ENCODE measurements at places on chromosomes 3 and 15.

GRCh38 chr3:141992512-141992911, 116.1 kb downstream of the ATP1B3 start:
- no peak for DNase-seq

- no peak for DNase-seq
Measured at GRCh38 chr3:113812854-113813253, 25.7 kb upstream of the GRAMD1C start.

DNA sequence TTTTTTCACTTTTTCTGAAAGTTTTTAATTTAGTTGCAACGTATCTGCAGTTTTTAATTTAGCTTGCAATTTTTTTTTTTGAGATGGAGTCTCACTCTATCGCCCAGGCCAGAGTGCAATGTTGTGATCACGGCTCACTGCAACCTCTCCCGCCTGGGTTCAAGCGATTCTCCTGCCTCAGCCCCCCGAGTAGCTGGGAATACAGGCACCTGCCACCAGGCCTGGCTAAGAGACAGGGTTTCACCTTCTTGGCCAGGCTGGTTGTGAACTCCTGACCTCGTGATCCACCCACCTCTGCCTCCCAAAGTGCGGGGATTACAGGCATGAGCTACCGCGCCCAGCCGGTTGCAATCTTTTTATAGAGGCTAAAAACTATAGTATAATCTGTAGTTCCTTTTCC, 142.9 kb upstream of the ALCAM start:
- no peak for DNase-seq

DNA sequence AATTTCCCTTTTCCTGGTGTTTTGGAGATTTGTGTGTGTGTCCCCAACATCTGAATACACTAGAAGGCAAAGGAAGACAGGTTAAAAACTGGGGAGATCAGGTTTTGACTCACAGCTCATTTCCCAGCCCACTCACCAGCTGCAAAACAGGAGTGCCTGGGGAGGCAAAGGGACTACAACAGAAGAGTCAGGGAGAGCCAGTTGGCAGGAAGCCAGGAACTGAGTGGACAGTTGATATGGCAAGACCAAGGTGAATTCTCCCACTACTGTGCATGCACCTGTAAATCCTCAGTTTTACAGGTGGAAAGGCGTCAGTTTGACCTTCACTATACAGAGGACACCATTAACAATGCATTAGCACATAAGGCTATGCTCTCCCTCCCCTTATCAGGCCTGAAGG, 901.5 kb upstream of the SEMA6D start:
- no peak for DNase-seq

DNA sequence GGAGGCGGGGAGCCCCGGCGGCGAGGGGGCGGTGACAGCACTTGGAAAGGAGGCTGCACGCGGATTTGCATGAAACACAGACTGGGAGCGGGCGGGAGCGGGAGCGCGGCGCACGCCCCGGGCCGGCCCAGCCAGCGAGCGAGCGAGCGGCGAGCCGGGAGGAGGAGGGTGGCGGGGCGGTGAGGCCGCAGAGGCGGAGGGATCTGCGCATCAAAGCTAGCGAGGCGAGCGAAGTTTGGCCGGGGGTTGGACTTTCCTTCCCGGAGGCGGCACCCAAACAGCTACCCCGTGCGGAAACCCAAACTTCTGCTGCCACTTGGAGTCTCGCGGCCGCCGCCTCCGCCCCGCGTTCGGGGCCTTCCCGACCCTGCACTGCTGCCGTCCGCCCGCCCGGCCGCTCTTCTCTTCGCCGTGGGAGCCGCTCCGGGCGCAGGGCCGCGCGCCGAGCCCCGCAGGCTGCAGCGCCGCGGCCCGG, at the start of gene SMAD3:
Gene SMAD3 (plus strand): TSS at position 72 of the 475 bp plus-strand sequence. CDS start 553 bp downstream, outside the sequence.
- DNase-seq, result peak; percentile 68

- DNase-seq, result no peak
Measured at GRCh38 chr3:198065897-198066296, 105.9 kb downstream of the LMLN start.

DNA sequence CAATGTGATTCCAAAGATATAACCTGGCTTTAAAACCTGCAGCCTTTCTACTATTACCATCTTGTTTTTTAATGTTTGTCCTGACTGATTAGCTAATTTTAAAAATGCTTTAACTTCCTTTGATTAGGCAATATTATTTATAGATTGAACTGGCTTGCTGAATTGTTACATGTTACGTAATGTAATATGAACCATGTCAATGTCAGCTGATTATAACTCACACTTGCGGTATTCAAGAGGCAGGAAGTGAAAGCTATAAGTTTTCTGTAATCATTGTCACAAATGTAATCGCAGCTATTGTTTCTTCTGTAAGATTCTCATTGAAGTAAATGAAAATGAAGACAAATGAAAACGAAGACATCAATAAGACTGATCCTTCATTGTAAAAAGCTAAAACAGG, 146.8 kb downstream of the ROBO2 start:
- no peak for DNase-seq

DNA sequence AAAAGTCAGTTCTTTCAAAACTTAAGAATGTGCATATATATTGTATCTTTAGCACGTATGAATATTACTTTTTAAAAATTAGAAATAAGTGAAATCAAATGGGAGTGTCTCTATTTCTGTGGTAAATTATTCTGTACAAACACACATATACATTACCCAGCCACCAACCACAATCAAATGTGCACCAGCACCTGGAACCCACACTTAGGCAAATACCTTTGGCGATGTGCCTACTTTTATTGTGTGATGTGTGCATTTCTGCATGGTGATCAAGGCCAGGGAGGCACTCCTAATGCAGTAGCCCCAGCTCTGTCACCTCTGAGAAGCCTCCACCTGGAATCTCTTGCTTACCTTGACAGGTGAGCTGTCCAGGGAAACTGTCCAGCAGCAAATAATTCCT, 76.9 kb downstream of the PIK3R4 start:
- no peak for DNase-seq

DNA sequence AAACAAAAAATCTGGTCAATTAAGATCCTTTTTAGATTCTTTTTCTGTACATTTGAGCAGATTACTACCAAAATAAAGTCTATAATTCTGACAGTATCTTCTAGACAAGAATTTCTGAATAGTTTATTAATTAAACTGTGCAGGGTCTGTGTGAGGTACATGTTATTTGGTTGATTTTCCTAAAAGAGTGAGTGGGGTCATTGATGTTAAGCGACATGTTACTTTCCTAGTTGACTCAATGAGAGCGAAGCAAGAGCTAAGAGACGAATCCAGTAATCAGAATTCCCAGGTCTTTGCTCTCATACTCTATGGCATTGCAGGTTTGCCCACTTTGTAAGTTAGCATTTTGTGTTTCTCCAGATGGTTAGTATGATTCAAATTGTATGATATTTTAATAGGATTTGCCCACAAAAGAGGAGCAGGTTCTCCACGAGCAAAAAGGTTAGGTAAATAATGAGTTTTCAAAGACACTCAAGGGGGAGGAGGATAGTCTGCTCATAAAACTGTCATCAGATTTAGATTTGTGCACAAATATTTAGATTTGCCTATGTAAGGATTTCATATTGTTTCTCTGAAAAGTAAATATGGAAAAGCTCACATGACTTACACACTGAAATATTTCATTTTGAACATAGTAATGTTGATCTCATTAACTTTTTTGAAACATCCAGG, 217.2 kb upstream of the CGNL1 start:
- no peak for DNase-seq

- no peak for DNase-seq
Measured at GRCh38 chr3:157096328-157096727, 63.6 kb downstream of the CCNL1 start.

DNA sequence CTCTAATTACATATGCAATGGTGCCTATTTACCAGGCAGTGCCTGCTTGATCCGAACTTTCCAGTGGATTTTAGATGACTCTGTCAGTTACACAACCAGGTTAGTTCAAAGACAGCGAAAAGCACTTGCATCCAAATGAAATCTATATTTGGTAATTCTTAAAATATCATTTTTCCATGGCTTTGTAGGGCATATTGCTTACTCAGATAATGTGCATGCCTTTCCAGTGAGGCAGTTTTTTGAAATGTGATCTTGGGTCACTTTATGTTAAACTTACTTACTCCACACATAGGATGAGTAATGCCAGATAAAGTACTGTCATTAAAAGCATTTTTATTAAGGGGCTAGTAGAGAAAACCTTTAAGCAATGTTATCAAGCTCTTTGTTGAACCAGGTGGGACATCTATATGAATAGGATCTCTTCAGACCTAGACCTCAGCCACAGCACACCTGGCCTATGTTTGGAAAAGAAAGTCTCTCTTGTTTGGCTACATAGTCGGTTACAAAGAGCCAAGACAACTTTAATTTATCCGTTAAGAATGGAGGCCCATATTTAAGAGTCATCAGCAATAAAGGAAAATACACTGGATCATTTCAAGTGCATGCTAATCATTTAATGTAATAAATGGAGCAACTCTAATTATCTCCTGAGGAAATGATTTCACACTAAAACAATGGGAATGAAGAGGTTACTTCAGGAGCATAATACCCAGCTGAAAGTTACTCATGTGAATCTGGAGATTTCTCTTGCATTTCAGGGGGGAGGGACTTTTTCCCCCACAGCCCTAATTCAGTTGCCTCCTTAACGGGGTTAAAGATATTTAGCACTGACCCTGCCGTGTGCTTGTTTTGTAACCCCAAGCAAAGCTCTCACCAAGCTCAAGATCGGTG, 56.3 kb upstream of the TMCO5A start:
- DNase-seq, result no peak

DNA sequence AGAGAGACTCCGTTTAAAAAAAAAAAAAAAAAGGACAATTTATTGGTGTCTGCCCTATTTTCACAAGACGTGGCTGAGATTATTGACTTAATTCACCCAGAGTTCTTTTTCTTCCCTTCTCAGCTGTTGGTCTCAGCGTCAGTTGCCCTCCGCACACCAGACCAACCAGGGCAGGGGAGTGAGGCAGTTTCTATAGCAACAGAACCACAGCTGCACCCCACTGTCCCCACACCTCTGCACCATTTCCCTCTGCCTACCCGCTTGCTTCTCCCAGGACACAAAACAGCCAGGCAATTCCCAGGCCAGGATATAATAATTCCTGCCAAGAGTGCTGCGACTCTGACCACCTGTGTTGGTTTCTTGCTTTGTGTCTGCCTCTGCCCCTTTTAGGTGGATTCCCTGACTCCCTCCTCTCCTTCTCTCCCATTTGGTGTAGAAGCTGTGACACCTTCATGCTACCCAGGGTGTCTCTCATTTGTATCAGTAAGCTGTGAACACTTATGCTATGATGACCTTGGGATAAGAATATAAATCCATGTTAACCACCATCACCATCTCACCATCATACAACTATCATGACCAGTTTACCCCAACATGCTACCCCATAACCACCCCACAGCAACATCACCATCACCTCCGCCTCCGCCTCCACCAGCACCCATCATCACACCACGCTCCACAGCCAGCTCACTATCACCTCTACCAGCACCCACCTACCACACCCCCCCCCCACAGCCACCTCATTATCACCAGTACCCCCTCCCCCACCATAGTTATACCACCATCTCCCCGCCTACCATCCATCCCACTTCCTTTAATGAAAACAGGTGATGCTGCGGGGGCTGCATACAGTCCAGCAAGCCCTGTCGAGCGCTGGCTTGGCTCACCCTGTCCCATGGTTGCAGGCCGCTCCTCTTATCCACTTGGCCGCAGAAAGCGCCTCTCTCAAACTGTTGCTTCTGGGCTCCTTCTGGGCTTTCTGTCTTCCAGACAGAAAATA, 589 bp downstream of the EPB42 start:
- no peak for DNase-seq

DNA sequence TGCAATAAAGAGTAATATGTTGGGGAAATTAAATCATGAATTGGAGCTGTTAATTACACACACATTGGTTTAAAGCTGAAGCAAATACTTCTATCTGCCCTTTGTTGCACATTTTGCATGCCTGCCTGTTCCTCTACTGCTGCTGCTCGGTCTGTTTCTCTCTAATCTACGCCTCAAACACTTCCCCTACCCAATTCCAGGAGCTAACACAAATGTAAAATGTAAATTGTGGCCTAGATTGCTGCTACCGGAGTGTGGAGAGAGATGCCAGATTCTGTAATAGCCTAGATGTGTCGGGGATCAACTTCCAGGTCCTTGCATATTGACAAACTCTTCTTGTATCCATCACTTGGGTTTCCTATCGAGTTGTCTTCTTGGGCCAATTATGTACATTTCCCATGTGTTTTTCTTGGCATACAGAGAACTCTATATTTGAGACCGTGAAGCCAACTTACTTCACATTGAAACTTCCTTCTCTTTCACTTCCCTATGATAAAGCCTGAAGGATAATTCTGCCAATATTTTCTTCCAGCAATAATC, 450.4 kb upstream of the NR2F2 start:
- no peak for DNase-seq

- DNase-seq, result no peak
Measured at GRCh38 chr3:136414476-136414875, 164.3 kb downstream of the PCCB start.

DNA sequence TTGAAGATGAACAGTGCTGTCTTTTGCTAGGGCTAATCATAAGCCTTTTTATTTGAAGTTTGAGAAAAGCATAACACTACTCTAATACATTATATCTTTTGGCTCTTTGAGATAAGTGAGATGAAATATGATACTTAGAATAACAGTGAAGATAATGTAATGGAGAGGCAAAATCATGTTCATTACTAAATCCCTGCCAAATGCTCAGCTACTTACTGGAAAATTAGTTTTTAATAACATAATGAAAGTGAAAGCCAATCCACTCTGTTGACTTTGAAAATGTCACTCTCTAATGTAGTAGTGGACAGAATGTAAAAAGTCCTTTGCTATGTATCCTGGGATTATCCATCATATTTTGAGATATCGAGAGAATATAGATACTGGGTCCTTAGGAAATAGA, 35.9 kb upstream of the MYH15 start:
- no peak for DNase-seq

DNA sequence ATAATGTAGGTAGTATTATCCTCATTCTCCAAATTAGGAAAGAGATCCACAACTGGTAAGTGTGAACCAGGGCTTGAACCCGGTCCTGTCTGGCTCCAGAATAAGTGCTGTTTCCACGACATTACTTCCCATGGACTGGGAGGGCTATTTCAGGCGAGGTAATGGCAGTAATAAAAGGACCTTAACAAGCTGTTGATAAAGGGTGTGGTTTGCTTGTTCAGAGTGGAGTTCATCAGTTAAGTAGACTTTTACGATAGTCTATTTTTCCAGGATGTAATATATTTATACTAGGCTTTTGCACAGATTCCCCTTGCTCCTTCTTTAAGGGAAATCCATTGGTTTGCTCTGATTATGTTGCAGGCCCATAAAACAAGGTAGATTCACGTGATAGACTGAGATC, 88.4 kb upstream of the TNFAIP8L3 start:
- no peak for DNase-seq

DNA sequence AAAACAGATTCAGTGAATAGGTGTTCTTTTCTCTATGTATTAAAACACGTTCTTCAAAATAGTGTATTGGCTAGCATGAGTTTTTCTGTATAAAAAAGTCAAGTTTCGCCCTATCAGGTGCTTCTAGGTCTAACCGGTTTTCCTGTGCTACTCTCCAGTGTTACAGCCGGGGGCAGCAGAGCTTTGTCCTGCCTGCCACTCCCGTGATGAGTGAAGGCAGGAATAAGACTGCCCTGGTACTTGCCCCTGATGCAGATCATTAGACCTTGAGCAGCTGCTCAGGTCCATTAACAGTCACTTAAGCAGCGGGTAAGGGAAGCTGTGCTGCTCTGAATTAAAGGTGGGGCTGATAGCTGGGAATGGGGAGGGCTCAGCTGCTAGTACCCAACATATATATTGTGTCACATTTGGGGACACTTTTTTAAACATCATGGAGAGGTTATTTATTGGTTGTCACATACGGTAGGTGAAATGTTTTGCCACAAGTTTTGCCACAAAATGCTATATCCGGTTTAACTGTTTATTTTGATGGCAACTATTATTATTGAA, 1.3 kb upstream of the UNC13C start:
- no peak for DNase-seq

- DNase-seq, result no peak
Measured at GRCh38 chr15:41840673-41841072, 2.0 kb downstream of the PLA2G4B start.

All from activated T-cell treated with anti-CD3 and anti-CD28 coated beads, Interleukin-2, amount 50 U/mL, for 4 hours (primary cell).